ENCODE measurements at places on chromosomes 1 and 21.

DNA sequence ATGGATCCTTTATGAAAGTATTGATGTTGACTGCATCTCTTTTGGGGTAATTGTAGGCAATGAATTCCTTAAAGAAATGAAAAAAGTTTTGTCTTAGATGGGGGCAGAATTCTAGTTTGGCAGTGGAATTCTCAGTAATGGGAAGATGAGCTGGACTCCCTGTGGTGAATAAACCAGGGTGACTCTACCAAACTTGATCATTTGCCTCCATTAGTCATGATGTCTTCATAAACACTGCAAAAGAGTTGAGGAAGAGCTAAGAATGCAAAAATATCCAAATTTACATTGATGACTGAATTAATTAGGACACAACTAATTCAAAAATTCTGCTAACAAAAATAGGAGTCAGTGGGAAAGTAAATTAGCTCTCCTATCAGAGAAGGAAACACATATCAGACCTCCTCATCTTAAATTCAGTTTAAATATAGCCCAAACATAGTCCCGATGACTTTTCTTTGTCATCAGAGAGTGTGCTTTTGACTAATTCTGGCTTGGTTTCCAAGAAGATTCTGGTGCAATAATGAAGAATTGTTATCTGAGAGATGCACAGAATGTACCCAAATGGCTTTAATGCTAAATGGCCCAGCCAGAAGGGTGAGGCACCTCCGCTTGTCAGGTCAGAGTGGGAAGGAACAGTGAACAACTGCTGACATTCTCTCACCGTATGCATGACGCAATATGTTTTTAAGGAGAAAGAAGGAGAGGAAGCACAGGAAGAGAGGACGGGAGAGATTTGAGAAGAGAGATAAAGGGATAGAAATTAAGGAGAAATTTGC lies 525.1 kb downstream of the LMO4 start:
- DNase-seq, result no peak

DNA sequence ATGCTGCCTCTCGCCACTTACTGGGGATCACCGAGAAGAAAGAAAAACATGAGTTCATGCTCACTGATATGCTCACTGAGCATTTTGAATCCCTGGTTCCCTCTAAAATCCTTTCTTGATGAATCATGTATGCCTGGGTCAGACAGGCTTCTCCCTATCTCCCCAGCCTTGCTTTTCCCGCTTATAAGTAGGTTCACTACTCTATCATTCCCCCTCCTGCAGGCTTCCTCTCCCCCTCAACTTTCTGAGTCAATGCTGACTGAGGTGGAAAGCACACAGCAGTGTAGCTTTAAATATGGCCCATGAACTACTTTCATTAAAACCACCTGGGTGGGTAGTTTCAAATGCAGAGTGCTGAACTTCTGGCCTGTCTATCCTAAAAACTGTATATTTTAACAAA lies 41.7 kb downstream of the FMO4 start:
- DNase-seq, result no peak

GRCh38 chr21:32298658-32299081 lies at the start of gene MRAP:
Gene MRAP (plus strand): TSS chr21:32298855. CDS start chr21:32298972, 117 bp downstream.
- no peak for DNase-seq

GRCh38 chr1:193590102-193590501 lies 403.7 kb upstream of the B3GALT2 start:
- peak; percentile 35 for DNase-seq

GRCh38 chr1:150012611-150013010 lies 2.1 kb upstream of the OTUD7B start:
- no peak for DNase-seq

- DNase-seq, result no peak
These were observed 33.9 kb upstream of the GPR25 start for GRCh38 chr1:200838676-200839445.

- DNase-seq, result peak; percentile 75
These were observed 67.2 kb downstream of the HMGB4 start for GRCh38 chr1:33931111-33931475.

GRCh38 chr1:186498695-186499389 lies 37.9 kb upstream of the PDC start:
- DNase-seq, result no peak

GRCh38 chr1:95554408-95554807 lies 320.4 kb downstream of the RWDD3 start:
- no peak for DNase-seq

GRCh38 chr1:190277107-190277506 lies 200.6 kb downstream of the BRINP3 start:
- no peak for DNase-seq

DNA sequence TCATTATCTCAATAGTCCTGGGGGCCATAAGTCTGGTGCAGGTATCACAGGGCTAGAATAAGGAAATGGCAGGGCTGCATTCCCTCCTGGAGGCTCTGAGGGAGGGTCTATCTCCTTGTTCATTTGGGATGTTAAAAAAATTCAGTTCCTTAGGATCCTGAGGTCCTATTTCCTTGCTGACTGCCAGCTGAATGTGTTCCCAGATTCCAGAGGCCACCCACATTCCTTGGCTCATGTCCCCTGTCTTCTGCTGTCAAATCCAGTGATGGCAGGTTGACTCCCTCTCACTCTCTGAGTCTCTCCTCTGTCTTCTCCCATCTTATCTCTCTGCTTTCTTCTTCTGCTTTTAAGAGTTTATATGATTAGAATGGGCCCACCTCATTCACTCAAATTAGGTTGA lies 400.6 kb downstream of the PTPRU start:
- DNase-seq, result no peak

DNA sequence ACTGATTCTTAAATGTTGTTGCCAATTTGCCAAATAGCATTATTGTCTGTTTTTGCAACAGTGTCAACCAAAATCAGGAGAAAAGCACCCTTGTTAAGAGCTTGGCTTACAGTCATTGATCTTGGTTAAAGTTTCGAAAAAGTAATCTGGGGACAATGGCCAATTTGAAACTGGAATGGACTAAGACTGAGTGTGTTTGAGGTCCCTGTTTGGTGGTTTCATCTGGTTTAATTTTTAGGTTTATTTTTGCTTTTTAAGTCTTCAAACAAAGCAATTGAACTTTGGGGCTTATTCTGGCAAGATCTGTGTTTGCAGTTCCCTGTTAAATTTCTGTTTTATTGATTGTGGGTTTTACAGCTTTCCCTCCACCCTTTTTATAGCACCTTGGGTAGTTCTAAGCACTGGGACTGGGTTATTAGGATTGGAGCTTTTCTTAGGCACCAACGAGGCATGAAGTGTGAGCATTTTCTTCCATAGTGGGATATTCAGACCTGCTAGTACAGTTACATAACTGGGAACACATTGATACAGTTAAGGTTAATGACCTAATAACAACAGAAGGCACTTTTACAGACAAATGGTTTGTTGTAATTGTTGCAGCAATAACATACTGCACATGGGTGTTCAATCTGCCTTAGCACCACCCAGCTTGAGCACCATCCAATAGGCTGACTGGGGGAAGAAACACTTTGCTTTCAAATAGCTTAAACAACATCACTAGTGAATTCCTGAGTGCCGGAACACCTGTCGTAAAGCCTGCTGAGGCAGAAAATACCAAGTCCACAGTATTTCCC lies 40.6 kb upstream of the MAP10 start:
- DNase-seq, result peak; percentile 32

DNA sequence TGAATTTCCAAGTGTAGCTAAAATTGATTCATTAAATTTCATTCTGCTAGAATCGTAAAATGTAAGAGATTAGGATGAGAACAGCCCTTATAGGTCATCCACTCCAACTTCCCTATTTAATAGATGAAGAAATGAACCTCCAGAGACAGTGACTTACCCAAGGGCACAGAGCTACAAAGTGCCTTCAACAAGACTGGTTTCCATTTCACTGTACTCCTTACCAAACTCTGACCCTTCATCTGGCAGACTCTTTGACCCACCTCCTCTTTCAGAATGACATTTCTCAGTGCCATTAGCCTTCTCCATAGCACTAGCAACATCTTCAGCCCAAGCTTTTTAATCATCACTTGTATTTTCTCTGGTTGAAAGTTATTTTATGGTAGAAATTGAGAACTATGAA lies 161.3 kb downstream of the NEK7 start:
- DNase-seq, result no peak

- no peak for DNase-seq
These were observed 67.5 kb upstream of the RGS7 start for GRCh38 chr1:241424480-241424971.

GRCh38 chr1:95041491-95042165 lies 31.1 kb downstream of the ALG14 start:
- peak; percentile 61 for DNase-seq

GRCh38 chr1:173422456-173422976 lies 54.6 kb upstream of the PRDX6 start:
- no peak for DNase-seq

DNA sequence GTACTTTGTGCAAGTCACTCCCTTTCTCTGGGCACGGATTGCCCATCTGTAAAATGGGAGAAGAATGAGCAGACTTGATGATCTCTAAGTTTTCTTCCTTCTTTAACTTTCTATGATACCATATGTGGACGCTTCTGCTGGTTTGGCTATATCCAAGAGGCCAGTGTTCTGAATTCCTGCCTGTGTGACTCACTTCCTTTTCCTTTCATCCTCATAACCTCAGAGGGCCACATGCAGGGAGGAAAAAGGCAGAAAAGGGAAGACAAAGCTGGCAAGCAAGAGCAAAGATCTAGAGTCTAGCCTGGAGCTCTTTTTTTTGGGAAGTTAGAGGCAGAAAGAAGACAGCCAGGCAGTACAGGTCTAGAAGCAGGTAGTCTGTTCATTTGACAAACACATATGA lies 151.2 kb downstream of the OMA1 start:
- DNase-seq, result no peak

- no peak for DNase-seq
These were observed 48.8 kb downstream of the TENT5C start for GRCh38 chr1:117654493-117655219.

- DNase-seq, result no peak
These were observed 2.1 kb downstream of the C8B start for GRCh38 chr1:56963667-56964066.

DNA sequence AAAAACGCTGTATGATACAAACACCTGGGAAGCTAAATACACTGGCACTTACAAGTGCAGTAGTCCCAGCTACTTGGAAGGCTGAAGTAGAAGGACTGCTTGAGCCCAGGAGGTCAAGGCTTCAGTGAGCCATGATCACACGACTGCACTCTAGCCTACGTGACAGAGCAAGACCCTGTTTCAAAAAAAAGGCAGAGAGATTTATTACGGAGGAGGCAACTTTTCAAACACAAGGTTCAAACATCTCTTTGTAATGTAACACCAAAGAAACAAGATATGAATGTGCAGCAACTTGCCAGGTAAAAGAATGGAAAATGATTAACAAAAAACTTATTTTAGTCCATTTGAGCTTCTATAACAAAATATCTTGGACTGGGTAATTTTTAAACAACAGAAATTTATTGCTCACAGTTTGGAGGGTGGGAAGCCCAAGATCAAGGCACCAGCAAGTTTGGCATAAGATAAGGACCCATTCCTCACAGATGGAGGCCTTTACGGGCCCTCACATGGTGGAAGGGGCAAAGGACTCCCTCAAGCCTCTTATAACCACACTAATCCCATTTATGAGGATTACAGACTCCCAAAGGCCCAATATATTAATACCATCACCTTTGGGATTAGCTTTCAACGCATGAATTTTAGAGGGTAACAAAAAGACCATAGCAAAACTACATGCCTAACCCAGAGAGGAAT lies 73.3 kb downstream of the EVI5 start:
- peak; percentile 67 for DNase-seq

GRCh38 chr1:34087986-34088385 lies 77.0 kb downstream of the CSMD2 start:
- no peak for DNase-seq

DNA sequence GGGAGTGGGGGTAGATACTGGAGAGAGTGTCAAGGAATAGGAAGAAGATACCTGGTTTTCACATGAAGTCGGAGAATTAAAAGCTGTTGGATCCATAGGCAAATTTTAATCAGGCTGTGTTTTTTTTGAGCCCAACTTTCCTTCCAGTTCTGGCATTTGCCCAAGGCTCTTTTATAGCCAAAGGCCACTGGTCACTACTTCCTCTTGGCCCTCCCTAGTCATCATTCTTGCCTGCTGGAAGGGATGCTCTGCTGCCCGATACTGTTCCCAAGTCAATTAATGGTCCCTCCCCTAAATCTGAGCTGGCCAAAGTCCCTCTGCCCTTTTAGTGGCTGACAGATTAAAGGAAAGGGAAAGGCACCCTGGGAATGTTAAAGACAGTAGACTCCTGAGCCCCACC lies 102.8 kb upstream of the ZNF648 start:
- no peak for DNase-seq

DNA sequence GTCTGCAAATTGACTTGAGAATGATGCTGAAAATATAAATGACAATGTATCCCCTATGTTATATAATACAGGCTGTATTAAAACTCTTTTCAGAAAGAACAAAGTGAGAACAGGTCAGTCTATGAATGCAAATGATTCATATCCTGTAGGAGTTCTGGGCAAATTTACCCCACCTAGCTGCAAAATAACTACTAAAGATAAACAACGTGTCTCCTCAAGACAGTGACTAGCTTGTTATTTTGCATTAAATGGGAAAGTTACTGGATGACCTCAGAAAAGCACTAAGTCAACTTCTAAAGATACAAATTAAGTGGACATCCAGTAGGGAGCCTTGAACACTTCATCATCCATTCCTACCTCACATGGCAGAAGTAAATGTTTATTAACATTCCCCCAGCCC lies 11.1 kb downstream of the RNF19B start:
- no peak for DNase-seq

DNA sequence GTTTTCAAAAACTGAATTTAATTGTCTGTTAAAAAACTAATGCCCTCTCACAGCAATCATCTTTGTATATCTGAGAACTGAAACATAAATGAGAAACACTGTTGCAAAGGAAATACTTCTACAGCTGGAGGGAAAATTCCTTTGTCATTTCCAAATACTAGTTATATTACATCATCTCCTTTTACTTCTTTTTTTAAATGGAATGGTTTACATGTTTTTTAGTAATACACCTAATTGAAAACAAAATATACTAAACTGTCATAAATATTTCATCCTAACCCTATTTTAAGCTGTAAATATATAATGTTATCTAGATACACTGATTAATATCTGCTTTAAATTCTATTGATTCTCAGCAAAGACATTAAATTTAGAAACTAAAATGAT lies 19.1 kb downstream of the CDC42BPA start:
- no peak for DNase-seq

GRCh38 chr1:34398916-34399275 lies 222.2 kb downstream of the C1orf94 start:
- no peak for DNase-seq

DNA sequence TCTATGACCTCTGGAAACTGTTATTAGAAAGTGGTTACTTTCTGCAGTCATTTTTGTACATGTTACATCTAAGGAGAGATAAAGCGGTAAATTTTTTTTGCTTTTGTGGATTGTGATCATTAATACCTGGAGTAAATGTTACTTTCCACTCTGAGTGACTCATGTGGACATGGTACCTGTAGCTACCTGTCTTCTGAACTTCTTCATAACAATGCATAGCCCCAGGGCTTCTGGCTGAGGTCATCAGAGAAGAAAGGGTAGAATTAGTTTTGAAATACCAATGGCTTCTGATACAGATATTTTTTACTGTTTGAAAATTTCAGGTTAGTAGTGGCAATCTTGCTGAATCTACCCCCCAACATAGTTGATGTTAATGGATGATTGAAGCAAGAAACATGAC lies 489.3 kb downstream of the RWDD3 start:
- no peak for DNase-seq

GRCh38 chr1:207883104-207883651 lies 27.7 kb downstream of the CD34 start:
- no peak for DNase-seq

- DNase-seq, result peak; percentile 41
These were observed 60.1 kb downstream of the ATG4C start for GRCh38 chr1:62844030-62844429.

- DNase-seq, result no peak
These were observed 64.9 kb downstream of the MEF2D start for GRCh38 chr1:156435545-156436140.

- DNase-seq, result no peak
These were observed 128.0 kb downstream of the PRRX1 start for GRCh38 chr1:170791941-170792340.

Data from thyroid gland (tissue), 4 donors.